ENCODE measurements at places on chromosomes 5 and 9.

DNA sequence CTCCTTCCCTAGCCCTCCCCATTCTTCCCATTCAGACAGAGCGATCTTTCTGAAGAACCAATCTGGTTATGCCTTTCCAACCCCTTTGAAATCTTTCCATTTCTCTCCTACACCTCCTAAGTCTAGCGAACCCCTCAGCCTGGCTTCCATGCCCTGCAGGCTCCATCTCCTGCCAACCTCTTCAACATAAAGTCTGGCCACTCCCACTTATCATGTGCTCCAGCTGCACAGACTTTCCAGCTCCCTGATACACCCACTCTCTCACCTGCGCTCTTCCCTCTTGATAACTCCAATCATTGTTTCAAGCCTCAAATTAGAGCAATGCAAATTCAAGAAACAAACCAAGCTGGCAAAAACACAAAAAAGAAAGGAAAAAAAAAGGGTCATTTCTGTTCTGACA, 3.8 kb upstream of the ORM1 start:
- no peak for DNase-seq

GRCh38 chr9:82998409-82998808, 64.5 kb downstream of the RASEF start:
- DNase-seq: no peak

GRCh38 chr5:132162945-132163344, 64.7 kb downstream of the P4HA2 start:
- no peak for DNase-seq

- no peak for DNase-seq
Observed at GRCh38 chr9:132762896-132763295, 92.6 kb downstream of the GTF3C4 start.

GRCh38 chr5:1162751-1163150, 38.6 kb upstream of the SLC6A19 start:
- DNase-seq: no peak
